ENCODE measurements at places on chromosomes 12 and 14.

- no peak for DNase-seq
These were observed 58.0 kb downstream of the PITPNM2 start for GRCh38 chr12:123092866-123093265.

GRCh38 chr14:43539210-43539609, 967.9 kb downstream of the FSCB start:
- no peak for DNase-seq

DNA sequence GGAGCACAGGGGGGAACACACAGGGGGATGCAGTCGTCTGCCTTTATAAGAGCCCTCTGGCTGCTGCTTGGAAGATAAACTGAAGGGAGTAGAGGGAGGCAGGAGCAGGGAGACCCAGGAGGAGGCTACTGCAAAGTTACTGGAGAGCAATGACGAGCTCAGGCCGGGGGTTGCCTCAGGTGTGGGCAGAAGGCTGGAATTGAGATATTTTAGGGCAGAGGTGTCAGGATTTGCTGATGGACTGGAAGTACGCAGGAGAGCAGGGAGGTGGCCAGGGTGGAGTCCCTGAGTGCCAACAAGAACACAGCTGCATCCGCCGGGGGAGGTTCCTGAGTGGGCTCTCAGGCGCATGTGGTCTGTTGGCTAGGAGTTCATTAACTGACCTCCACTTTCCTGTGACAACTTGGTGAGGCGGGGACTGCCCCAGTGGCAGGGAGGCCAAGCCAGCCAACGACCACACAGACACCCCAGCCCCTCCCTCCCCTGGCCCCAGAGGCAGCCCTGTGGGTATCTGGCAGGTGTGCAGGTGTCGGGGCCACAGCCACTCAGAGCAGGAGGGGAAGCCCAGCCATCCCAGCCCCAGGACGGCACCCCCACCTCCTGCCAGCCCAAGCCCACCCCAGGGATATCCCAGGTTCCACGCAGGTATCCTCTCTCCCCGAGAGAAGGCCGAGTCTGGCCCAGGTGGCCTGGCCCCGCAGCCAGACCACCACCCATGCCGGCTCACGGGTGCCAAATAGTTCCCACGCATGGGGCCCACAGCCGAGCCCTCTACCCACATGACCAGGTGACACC, 85.4 kb downstream of the NCOR2 start:
- DNase-seq: no peak

- no peak for DNase-seq
These were observed 84.7 kb downstream of the TSPAN9 start for GRCh38 chr12:3161861-3162260.

- DNase-seq: no peak
These were observed 100.3 kb upstream of the SOX5 start for GRCh38 chr12:24049728-24050127.

DNA sequence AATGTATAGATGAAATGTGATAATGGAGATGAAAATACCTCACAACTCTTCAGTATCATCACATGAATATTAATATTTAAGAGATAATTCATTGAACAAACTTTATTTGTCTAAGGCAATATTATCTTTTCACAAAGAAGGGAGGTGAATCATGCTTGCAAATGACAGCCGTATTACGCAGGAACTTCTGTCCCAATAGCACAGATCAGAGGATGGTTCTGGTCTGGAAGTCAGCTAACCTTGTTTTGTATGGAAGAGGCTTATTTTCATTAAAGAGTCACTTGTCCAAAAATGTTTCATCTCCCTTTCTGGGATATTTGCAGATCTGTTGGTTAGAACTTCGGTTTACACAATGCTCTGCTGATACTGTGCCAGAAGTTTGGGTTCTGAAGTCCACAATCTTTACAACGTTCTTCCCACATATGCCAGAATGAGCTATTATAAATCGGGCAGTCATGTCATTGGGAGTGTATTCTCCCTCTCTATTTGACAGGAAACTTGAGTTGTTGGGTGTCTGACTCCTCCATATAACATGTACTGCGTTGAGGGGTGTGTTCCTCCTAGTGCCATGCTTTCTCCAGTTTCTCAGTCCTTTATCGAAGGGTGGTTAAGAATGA, 29.8 kb downstream of the YY1 start:
- DNase-seq: no peak

DNA sequence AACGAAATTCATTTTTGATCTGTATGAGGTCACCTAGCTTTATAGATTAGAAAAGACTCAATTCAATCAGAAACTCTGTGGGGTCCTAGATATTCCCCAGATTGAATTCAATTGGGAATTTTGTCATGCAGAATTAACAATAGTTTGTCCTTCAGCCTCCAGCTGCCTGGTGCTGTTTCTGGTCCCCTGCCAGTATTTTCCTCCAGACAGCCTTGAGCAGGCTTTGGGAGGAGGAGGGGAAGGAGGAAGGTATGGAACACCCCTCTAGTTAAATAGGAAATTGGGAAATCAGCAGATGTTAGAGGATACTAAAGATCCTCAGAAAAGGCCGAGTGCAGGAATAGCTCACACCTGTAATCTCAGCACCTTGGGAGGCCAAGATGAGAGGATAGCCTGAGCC, 10.6 kb downstream of the GRIP1 start:
- DNase-seq: no peak

GRCh38 chr14:25215607-25216006, 165.7 kb upstream of the STXBP6 start:
- no peak for DNase-seq

GRCh38 chr14:68137704-68138619, 318.4 kb downstream of the RAD51B start:
- no peak for DNase-seq

DNA sequence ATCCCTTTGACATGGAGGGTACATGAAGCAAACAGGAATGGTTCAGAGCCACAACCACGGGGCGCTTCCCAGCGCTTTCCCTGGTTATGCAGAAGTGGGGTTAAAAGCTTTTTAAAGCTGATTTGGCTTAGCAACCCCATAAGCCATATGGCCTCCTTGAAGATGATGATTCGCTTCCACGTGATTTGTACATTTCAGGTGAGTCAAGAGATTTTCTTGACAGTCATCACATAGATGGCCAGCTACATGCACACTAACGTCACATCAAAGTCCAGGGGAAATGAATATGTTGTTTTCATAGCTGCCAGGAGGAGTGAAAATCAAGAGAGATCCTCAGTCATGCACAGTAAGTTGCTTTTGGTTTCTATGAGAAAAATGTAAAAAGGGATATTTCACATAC, 309.7 kb downstream of the TMEM132D start:
- DNase-seq: no peak

GRCh38 chr12:109157986-109158385, 41.6 kb downstream of the ACACB start:
- DNase-seq: no peak

DNA sequence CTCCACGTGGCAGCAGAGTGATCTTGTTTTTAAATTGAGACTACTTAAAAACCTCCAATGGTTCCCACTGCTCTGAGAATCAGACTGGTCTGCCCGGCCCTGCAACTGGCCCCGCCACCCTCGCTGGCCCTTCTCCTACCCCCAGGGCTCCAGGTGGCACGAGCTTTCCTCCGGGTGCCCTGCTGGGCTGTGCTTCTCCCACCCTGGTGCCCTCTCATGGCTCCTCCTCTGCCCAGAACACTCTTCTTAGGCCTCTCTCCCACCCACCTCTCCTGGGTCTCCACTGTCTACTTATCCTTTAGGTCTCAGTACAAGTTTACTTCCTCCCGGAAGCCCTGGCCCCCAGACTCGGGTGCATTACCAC, 26.5 kb downstream of the CCDC92 start:
- DNase-seq: no peak

DNA sequence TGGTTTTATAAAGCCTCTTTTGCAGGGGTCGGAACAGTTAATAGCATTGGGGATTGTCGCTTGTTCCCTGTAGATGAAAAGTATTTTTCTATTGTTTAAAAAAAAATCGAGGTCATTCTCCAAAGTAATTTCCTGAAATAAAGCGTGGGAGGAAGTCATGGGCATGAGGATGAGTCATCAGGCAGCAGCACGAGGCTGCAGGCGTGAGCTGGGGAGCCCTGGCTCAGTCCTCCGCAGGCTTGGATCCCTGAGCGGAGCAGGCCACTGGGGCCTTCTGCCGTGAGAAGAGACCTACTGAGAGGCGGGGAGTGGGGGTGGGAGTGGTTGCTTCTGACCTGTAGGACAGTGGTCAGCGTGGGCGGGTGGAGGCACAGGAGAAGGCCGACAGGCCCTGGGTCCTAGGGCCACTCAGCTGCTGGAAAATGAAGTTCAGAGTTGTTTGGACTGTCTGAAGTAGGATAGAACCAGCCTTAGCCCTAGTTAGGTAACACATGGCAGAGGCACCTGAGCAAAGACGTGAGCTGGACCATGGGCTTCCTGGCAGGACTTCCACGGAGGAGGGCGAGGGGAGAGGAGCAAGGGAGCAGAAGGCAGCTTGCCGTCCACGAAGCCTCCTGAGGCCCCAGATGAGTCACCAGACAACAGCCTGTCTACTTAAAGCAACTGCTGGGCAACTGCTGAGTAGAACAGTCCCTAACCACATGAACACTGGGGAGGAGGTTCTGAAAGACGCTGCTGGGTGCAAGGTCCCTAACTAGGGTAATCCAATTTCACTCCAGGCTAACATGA, 21.1 kb upstream of the LGALS3 start:
- peak; percentile 18 for DNase-seq

DNA sequence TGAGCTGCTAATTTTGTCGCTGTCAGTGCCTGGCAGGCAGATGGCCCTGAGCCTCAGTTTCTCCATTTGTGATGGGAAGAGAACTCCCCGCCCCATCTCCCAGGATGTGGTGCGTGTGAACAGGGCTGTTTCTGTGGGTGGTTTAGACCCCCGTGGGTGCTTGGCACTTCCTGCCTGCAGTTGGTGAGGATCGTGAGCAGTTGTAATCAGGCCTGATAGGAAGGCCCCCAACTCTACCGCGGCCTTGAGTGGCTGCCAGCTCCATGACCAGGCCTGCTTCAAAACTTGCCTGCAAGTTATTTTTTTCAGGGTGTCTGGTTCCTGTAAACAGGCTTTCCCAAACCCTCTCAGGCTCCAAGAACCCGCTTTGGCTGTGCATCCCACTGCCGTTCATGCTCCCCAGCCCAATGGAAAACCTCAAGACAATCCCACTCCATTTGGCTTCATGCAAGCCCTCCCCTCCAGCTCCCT, 138.4 kb downstream of the ZFP36L1 start:
- no peak for DNase-seq

- DNase-seq: no peak
These were observed 661.6 kb upstream of the FBXO33 start for GRCh38 chr14:40093800-40094199.

DNA sequence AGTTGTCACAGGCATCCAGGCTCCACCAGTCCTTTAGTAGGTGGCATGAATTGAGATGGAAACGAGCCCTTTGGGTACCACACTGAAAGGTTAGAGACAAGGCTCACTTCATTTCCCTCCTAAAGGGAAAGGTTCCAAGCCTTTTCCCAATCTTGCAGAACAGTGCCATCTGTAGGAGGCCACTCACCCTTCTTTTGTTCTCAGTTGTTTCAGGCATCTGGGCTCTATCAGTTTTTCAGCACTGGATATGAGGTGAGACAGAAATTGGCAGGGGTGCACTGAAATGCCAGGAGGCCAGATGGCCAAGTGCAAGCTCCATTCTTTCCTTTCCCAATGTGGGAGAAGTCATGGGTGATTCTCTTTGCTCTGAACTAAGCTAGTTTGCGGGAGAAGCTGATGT, 15.2 kb downstream of the FBXO33 start:
- DNase-seq: no peak

Data from stimulated activated CD4-positive, alpha-beta T cell treated with anti-CD3 and anti-CD28 coated beads, Interleukin-4, amount 100 ng/mL, for 1 hour (primary cell).